ENCODE measurements at places on chromosomes 7 and 10.
A peak's percentile ranks its signal among the peaks of the same experiment; 100 is the strongest.

- no peak for DNase-seq
Measured at GRCh38 chr10:31819391-31819820, 109.2 kb downstream of the ARHGAP12 start.

DNA sequence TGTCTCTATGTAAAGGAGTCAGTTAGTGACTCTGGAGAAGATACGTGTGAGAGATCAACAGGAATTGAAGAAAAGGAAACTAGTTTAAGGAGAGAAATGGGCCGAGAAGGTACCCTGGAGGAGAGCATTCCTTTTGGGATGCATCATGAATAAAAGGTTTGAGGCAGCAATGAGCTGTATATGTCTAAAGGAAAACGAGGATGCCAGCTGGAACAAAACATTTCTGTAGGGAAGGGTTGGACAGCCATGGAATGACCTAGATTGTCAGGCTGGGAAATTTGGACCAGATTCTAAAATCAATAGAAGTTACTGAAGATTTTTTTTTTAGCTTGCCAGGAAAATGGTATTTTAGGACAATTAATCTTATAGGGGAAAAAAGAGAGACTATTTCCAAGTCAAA, 17.2 kb upstream of the MPP7 start:
- DNase-seq, result no peak

DNA sequence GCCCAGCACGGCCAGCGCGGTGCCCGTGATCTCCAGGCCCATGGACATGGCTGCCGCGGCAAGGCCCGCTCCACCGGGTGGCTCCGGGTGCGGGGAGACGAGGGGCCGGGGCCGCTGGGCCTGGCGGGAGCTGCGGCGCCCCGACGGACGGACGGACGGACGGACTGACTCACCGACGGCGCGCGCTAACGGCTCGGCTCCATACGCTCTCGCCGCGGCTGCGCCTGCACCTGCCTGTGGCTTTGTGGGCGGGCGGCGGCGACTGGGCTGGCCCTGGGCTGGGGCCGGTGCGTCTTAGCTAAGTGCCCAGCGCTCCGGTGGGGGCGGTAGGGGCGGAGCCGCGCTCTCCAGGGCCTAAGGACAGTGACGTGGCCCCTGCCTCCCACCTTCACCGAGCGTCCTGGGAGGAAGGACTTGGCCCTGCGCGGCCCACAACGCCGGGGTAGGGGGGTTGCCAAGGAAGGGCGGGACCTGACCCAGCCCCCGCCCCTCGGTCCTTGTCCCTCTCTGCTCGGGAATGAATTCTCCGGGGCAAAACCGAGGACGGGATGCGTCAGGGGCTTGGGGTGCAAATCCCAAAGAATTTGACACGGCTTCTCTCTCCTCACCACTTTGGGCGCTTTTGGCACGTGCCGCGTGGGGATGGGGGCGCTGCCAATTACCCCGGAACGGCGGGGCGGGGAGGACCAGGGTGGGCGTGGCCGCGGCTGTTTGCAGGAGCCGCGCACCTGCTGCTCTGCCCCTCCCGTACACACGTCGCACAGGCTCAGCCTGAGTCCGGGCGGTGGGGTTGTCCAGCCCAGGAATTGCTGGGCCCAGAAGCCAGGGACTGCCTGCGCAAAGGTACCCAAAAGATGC, at the start of gene CLDN3:
CLDN3 (minus strand) TSS at position 269 of the 858 bp plus-strand sequence; CDS start at position 48, 221 bp downstream.
- DNase-seq, result peak; percentile 18

DNA sequence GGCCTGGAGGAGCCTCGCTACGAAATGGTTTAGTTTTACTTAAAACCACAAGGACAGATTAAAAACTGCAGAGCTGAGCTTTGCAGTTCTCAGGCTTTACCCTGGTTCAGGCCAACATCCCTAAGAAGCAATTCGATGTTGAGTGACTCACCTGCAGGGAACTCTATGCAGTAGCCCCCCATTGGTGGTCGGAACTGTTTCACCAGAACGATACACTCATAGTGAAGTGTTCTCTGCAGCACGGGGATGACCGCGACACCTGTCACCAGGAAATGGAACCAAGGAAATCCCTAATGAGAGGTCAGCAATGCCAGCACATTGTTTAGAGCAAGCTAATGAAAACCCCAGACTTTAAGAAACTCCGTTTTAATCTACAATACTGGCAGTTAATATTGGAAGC, 18.0 kb downstream of the NUDT5 start:
- no peak for DNase-seq

DNA sequence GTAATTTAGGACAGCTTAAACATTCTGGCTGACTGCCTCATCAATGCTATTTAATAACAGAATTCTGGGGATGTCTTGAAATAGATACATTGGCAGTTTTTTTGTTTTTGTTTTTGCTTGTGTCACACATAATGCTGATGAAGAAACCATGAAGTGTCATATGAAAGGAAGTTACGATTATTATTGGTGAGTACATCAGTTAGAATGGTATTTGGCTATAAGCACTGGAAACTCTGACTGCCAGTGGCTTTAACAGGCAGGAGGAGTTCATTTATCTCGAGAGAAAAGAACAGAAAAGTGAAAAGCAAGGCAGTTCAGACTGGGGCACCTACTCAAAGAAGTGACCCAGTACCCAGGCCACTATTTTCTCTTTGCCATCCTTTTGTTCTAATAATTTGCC, 18.1 kb downstream of the LSM8 start:
- DNase-seq, result no peak

GRCh38 chr7:41872966-41873365, 170.1 kb upstream of the INHBA start:
- no peak for DNase-seq

DNA sequence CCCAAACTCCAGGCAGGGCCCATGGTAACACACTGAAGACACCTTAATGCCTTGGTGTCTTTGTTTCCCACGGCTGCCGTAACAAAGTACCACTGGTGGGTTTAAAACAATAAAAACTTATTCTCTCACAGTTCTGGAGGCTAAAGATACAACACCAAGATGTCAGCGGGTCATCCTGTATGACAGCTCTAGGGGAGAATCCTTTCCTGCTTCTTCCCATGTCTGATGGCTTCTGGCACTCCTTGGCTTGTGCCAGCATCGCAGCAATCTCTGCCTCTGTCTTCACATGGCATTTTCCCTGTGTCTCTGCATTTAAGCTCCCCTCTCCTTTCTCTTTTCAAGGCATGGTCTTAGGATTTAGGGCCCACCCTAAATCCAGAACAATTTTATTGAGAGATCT, 33.1 kb downstream of the PRSS2 start:
- DNase-seq, result no peak

GRCh38 chr7:90092506-90092905, 61.8 kb upstream of the STEAP1 start:
- no peak for DNase-seq

DNA sequence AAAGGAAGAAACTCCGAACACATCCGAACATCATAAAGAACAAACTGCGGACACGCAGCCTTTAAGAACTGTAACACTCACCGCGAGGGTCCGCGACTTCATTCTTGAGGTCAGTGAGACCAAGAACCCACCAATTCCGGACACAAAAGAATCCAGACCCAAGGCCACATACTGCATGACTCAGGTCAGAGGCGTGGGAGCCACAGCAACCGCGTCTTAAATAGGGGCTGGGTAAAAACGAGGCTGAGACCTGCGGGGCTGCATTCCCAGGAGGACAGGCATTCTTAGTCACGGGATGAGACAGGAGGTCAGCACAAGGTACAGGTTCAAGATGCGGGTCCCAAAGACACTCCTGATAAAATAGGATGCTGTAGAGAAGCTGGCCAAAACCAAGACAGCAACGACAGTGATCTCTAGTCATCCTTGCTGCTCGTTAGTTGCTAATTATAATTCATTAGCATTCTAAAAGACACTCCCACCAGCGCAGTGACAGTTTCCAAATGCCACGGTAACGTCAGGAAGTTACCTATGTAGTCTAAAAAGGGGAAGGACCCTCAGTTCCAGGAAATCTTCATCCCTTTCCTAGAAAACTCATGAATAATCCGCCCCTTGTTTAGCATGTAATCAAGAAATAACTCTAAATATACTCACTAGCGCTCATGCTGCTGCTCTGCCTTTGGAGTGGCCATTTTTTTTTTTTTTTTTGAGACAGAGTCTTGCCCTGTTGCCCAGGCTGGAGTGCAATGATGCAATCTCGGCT, 19.3 kb downstream of the AP5Z1 start:
- no peak for DNase-seq

- DNase-seq, result no peak
Measured at GRCh38 chr10:61073391-61073790, 129.4 kb upstream of the RHOBTB1 start.

- DNase-seq, result peak; percentile 17
Measured at GRCh38 chr10:69802424-69803161, 887 bp downstream of the COL13A1 start.

DNA sequence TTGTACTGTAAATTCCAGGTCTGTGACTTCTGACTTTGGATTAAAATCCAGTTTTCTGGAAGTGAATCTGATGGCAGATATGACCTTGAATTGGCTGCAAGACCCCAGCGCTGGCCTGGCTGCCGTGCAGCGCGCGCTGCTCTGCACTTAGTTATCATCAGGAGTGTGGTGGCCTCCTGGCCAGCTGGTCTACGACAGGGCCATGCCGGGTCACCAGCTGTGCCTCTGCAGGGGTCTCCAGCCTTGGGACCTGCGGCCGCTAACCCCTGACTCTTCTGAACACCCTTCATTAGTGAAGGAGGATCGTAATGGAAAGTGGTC, 190.7 kb upstream of the SH2B2 start:
- no peak for DNase-seq
